Stimulated activated CD8-positive, alpha-beta memory T cell treated with anti-CD3 and anti-CD28 coated beads, Interleukin-15, amount 100 ng/mL, for 1 hour (primary cell): ENCODE measurements at places on chromosomes 16 and 17.

- DNase-seq = no peak
Observed at GRCh38 chr16:9407206-9407758, 315.8 kb downstream of the HAPSTR1 start.

GRCh38 chr17:67425571-67426160 lies 48.6 kb downstream of the PITPNC1 start:
- DNase-seq = no peak

DNA sequence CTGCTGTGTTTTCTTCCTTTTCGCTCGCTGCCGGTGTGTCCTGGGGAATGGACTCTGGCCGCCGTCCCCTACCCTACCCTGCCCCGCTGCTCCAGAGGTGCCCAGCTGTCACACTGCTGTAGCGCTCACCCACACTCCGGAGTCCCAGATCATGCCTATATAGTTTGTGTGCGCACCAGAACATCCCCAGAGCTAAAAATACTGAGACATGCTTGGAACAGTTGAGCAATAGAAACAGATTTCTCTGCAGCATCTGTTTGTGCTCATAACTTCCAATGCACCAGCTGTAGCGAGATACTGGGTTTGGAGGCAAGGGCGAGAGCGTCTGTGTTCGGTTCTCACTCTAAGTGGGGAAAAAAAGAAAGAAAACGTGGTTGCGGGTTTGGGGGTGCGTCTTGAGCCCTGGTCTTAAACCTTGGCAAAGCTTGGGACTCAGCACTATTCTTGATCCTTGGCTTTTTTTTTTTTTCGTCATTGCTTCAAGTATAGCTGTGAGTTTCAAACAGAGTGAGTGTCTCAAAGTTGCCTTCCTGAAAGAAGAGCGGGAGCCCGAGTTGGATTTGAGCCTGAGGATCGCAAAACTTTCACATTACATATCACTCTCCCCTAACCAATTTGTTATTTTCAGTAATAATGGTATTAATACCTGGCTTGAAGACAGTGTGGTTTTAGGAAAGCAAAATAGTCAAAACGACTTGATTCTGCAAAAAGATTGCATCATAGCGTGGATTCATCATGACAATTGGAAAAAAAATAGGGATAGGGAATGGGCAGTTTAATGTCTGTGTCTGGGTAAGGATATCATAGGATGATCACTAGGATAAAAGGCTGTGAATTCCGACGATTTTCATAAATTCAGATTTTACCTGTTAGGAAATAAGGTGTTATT lies 621 bp downstream of the KCNJ2 start:
- no peak for DNase-seq

DNA sequence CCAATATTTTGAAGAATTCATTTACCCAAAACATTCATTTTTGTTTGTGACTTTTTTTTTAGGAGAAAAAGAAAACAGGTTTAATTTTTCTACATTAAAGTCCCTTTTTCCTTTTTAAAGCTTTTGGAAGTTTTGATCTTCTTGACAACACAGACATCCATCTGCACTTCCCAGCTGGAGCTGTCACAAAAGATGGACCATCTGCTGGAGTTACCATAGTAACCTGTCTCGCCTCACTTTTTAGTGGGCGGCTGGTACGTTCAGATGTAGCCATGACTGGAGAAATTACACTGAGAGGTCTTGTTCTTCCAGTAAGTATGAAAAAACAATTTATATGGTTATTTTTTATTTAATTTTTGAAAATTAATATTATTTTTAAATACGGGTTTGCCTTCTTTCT lies 37.2 kb downstream of the SIAH1 start:
- no peak for DNase-seq

DNA sequence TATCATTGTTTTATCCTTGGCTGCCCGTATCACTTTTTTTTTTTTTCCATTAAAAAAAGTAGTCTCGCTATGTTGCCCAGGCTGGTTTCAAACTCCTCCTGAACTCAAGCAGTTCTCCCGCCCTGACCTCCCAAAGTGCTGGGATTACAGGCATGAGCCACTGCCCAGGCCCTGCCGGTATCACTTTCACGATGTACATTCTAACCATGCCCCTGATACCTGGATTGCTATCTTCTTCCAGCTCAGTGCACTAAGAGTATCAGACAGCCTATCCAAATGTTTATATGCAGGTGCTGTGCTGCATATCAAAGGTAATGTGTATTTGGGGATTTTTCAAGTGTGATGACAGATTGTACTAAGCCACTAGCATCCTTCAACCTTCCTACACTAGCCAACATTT lies 14.2 kb downstream of the MOSMO start:
- DNase-seq = no peak

DNA sequence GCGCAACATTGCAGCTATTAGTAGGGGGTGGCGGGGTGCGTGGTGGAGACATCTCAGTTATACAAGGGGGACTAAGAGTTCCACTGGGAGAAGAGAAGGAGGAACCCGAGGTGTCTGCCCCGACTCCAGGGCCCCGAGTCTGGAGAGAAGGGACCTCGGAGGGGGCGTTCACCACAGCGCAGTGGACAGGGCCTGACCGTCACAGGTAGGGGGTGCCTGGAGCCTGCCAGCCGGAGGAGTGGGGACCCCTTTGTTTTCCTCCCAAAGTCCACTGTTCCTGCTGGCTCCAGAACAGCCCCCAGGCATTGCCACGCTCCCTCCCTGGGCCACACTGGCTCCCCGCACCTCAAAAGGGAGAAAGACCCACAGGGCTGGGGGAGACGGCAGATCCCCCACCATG lies 175.9 kb upstream of the TNRC6C start:
- DNase-seq = no peak

- no peak for DNase-seq
Observed at GRCh38 chr17:70138291-70138865, 31.0 kb upstream of the KCNJ2 start.

DNA sequence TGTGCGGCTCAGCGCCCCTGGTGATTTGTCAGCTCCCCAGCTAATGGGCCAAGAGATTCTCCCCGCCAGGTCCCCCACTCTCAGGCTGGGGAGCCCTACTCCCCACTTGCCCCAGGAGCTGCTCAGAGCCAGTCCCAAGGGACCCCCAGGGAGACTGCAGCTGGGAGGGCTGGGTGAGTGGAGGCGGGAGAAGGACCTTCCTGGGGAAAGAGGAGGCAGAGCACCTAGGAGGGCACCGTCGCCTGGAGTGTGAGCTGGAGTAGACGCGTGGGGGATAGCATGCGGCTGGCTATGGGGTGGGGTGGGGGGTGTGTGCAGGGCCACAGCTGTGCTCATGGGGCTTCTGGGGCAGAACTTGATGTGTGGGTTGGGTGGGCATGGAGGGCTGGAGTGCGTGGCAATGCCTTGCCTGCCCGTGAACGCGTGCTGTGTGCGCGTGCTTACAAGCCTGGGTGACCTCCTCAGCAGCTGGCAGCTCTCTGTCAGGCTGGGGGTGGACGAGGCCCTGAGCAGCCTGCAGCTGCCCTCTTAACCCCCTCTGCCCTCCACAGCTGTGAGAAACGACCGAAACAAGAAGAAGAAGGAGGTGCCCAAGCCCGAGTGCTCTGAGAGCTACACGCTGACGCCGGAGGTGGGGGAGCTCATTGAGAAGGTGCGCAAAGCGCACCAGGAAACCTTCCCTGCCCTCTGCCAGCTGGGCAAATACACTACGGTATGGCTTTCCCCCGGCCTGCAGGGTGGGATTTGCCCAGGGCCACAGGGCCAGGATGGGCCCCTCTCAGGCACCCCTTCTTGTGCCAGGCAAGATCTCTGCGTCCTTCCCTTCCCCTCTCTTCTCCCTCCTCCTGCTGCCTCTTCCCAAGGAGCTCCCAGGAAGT lies 12.9 kb downstream of the GJD3 start:
- no peak for DNase-seq

GRCh38 chr17:61009663-61010062 lies 332.0 kb downstream of the BCAS3 start:
- no peak for DNase-seq

DNA sequence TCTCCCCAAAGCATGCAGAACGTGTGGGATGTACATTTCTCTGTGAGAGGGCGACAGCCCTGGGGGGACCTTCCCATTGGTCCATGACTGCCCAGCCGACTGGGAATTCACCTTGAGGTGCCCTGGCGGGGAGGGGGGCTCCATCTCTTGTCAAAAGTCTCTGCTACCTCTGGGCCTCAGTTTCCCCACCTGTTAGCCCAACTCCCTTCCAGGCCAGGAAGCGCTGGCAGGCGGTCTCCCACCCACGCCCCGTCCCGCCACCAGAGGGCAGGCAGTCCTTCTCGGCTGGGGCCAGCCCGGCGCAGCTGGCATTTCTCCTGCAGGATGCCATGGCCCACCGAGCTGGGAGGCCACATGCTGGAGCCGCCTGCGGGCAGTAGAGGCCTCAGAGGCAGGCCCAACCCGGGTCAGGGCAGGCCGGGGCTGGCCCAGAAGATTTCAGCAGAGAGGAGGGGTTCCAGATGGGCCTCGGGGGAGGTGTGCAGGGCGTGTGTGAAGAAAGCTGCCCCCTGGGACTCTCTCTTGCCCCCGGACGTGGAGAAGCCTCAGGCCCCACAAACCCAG lies 16.6 kb downstream of the CD7 start:
- no peak for DNase-seq

- DNase-seq = no peak
Observed at GRCh38 chr16:52265446-52265861, 281.5 kb downstream of the TOX3 start.

GRCh38 chr17:64503341-64503740 lies 2.7 kb downstream of the DDX5 start:
- no peak for DNase-seq

- no peak for DNase-seq
Observed at GRCh38 chr16:13999071-13999894, 71.8 kb upstream of the MRTFB start.

- no peak for DNase-seq
Observed at GRCh38 chr17:348692-349425, 3.7 kb downstream of the RPH3AL start.

- DNase-seq = no peak
Observed at GRCh38 chr17:77363821-77364361, 223.1 kb downstream of the SEC14L1 start.

DNA sequence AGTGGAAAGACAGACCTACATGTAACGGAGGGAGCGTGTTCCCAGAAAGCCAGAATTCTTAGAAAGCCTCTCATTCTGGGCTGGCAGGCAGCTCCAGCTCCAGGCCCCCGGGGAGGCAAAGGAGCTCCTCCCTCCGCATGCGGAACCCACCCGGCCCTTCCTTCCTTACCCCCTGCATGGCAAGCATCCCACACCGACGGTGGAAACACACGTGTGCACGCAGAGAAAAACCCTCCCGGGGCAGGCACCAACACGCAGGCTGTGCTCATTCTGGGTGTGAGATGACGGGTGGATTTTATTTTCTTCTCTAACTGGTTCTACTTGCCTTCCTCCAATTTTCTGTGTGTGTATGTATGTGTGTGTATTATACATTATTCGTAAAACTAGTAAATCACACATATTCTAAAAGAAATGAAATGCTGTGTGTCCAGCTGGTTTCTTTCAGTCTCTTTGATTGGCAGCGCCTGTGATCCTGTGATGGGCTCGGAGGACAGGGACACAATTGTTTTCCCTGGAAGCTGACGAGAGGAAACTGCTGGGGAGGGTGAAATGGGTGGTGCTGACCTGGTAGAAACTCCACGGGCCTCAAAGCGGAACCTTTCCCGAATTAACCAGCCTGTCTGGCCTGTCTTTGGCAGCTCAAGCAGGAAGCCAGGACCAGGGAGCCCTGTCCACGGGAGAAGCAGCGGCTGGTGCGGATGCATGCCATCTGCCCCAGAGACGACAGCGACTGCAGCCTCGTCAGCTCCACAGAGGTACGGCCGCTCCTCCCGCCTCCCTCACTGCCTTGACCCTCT lies 22.2 kb downstream of the CARD14 start:
- no peak for DNase-seq

- no peak for DNase-seq
Observed at GRCh38 chr16:628321-629061, 2.3 kb upstream of the WFIKKN1 start.

DNA sequence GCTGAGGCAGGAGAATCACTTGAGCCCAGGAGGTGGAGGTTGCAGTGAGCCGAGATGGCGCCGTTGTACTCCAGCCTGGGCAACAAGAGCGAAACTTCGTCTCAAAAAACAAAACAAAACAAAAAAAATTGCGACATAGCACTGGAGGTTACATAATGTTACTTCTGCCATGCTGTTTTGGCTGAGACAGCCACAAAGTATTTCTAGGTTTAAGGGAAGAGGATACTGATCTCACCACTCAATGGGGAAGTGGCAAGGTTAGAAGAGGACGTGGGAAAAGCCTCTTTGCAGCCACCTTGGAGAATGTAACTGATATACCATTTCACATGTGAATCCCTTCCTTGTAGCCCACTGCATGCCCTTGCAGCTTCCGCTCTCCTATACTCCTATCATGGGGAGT lies 131.2 kb upstream of the NLRP1 start:
- no peak for DNase-seq

- no peak for DNase-seq
Observed at GRCh38 chr16:85948138-85948509, 49.2 kb downstream of the IRF8 start.

DNA sequence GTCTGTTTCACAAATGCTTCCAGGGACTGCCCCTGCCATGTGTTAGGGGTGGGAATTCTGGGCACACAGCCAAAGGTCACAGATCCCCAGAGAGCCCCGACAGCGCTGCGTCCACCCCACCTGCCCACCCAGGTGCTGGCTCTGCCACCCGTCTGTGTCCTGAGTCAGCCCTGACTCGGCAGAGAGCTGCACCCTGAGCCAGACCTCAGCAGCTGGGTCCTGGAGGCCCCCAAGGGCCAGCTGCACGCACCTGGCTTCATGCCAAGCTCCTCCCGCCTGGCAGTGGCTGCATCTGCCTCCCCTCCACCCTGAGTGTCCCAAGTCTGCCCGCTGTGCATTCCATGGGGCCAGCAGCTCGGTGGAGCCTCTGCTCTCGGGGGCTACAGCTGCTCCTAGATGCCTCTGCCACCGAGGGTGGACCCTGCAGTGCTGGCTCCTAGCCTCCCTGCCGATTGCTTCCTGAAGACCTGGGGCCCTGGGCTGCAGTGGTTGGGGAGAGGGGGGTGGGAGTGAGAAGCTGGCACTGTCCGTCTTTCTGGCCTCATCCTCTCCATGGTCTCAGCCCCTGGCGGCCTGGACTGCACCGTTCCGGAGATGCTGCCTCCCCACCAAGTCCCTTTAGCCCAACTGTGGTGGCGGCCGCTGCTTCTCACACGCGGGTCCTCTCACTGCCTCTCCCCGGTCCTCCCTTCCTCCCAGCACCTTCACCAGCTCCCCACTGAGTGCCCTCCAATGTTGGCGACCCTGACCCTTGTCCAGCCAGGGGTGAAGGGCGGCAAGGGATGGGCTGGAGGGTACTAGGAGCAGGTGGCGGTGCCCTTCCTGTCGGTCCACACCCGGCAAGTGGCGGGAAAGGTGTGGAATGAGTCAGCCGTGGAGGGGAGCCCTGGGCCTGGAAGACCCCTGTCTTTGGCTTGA lies 3.0 kb downstream of the SECTM1 start:
- no peak for DNase-seq

- DNase-seq = no peak
Observed at GRCh38 chr17:64398320-64398719, 7.7 kb upstream of the PECAM1 start.

DNA sequence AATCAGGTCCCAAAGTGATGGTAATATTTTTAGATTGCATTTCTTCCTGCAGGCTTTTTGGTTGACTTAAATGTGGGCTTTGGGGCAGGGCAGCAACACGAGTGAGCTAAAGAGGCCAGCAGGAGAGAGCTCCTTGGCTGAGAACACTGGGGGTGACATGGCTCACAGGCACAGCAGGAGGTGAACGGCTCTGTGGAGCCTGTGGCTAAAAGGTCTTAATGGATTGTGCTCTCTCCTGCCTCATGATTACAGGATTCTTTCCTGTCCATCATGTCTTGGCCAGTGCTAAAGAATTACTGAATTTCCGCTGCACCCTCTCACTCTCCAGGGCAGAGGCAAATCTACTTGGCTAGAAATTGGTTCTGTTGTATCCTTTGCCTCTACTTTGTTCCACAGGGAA lies 366.6 kb downstream of the HS3ST4 start:
- DNase-seq = no peak
